NCI-H2081 treated with DMSO at 0.1 percent for 48 hours (cell line): ENCODE measurements at places on chromosomes 5 and 9.

DNA sequence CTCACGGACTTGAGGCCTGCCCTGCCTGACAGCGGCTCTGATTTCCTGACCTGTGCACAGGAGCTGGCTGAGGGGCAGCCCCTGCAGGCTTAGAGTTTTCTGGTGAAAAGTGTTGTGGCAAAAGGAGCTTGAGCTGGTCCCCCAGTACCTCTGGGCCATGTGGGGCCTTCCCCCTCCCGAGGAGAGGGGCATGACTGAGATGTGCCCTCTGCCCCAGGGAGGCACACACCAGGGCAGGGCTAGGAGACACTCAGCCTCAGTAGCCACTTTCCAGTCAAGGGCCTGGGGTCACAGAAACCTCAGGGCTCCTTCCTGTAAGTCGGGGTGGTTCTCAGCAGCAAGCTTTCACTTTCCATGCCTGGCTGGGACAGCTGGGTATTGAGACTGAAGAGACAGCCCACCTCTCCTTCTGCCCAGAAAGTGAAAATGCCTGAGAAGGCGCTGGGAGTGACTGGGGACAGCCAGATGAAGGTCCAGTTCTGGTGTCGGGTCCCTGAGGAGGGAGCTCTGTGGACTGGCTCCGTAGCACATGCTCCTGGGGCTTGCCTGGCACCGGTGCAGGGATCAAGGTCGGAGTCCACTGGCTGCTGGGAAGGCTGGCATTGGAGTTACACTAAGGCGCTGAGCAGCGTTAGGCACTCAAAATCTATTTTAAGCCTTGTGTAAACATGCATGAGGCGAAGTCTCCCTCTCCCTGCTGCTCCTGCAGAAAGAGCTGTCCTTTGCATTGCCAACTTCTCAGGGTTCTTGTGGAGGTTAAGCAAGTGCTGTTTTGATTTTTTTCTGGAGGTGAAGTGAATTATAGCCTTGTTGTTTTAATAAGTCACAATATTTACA, 394.9 kb downstream of the GADD45G start:
- DNase-seq, result peak; percentile 65

DNA sequence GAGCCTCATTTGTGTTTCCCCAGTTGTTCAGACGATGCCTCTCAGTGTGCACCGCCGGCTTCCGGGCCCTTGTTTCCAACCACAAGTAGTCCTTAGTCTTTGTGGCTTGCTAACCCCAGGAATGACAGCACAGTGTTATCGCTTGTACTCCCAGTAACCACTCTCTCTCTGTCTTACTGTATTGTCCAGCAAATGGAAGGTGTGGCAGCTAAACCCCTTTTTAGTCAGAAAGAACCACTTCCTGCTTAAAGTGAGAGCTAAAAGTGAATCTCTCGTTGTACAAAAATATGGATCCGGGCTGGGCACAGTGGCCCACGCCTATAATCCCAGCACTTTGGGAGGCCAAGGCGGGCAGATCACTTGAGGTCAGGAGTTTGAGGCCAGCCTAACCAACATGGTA, 61.3 kb downstream of the ENC1 start:
- no peak for DNase-seq

GRCh38 chr9:35537913-35538312, 48.0 kb downstream of the RUSC2 start:
- DNase-seq, result no peak

GRCh38 chr5:30878746-30879145, 314.7 kb upstream of the CDH6 start:
- no peak for DNase-seq

- DNase-seq, result no peak
Observed at GRCh38 chr9:13993632-13994185, 320.2 kb downstream of the NFIB start.

GRCh38 chr5:62691946-62692345, 113.3 kb downstream of the LRRC70 start:
- DNase-seq, result no peak

DNA sequence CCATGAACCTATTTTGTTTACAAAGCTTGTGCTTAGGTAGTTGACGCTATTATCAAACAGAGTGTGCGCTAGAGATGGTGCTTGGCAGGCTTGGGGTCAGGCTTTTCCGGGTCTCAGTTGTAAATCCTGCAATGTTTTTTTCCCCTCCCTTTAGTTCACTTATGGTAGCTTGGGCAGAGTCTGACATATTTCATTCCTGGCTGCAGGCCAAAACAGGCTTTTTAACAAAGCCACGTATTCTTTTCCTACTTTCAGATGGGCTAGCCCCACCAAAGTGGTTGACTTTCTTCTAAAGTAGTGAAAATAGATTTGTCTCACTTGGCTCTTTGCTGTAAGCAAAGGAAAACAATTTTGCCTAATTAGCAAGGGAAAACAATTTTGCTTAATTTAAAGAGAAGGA, 58.0 kb upstream of the FBN2 start:
- DNase-seq, result no peak

GRCh38 chr9:136481558-136481957, 1.3 kb downstream of the SEC16A start:
- no peak for DNase-seq

DNA sequence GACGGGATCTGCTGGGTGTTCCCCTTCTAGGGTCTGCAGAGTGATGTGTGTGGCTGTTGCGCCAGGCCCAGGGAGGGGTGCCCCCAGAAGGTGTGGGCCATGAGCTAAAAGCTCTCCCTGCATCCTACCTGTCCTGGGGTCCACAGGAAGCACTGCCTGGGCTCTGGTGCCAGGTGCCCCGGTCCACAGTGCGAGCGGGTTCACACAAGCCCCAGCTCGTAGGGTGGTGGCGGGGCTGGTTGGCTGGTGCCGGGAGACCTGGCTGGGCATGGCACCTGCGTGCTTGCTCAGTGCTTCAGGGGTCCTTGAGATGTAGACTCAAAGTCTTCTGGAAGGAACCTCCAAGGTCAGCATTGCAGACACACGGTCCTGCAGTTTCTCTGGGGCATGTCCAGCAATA, 25.5 kb downstream of the ASS1 start:
- no peak for DNase-seq
